Erythroblast (primary cell): ENCODE measurements at places on chromosomes 1 and 21.

GRCh38 chr1:81151206-81151605, 649.5 kb upstream of the ADGRL2 start:
- no peak for DNase-seq

GRCh38 chr1:174812656-174813055, 187.1 kb upstream of the CACYBP start:
- DNase-seq = no peak

GRCh38 chr1:58363585-58363984, 182.9 kb downstream of the OMA1 start:
- no peak for DNase-seq

DNA sequence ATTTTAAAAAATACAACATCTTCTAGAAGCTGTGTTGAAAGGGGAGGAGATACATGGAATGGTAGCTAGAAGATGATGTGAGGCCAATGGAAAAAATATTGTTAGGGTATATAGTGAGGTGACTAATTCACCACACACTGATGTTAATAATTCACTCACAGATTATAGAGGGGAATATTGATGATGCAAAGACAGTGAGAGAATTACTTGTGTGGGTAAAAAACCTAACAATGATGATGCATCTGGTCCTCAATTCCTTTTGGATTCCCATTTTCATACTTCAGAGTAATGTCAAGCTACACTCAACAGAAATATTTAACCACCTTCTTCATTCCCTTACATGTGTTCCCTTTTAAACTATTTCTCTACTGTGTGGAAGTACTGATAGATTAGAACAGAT, 169.5 kb upstream of the DPYD start:
- DNase-seq = no peak

DNA sequence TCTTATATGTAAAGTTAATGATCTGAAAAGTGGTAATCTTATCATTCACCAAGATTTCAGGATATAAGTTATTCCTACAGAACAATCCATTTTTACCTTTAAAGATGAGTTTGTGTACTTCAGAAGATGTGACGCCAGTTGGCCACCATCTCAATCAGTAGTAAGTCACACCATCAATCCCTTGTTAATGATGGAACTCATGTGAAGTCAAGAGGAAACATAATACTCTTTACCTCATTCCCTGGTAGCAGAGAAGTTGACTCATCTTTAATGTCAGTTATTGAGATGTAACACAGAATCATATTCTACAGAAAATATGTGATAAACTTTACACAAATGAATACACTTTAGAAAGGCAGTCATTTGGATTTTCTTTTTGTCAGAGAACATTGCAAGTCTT, 38.2 kb downstream of the MRPL39 start:
- no peak for DNase-seq

GRCh38 chr1:150765296-150765976, at the start of gene CTSS:
Gene CTSS (minus strand): TSS chr1:150765778. CDS start chr1:150764763, 1,015 bp downstream.
- DNase-seq = peak; percentile 13

DNA sequence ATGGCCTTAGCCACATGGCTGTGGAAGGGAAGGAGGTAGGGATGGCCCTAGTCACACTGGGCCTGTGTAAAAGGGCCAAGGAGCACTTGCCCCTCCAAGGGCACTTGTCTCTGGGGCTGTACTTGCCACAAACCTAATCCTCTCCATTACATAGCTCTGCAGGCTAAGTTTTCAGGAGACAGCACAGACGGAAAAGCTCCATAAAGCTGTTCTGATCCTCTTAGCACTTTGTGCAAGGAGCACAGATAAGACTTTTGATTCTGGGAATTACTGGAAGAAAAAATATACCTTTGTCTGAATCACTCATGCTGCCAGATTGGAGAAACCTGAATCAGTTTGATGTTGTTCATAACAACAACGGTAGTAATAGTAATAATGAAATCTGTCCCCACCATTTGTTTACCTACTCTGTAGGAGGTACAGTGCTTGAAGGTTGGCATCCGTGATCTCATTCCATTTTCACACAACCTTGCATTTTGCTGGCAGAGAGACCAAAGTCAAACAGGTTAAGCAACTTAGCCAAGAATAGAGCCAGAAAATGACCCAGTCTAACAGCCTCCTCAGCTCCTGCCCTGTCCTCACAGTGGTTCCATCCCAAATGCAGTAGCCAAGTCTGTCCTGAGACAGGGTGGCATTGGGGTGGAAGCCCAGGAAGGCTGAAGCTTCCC, 207.1 kb downstream of the ROR1 start:
- DNase-seq = no peak

DNA sequence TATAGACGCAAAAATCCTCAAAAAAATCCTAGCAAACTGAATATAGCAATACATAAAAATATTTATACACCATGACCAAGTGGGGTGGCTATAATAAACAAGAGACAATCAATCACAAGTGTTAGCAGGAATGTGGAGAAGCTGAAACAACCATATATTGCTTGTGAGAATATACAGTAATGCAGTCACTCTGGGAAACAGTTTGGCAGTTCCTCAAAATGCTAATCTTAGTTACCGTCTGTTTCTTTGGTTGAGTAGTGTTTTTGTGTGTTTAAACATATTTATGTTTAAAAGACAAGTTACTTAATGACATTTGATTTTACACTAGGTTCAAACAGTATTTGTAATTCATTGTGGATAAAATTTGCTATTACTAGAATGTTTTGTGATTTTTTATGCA, 792.0 kb downstream of the LTN1 start:
- DNase-seq = no peak

DNA sequence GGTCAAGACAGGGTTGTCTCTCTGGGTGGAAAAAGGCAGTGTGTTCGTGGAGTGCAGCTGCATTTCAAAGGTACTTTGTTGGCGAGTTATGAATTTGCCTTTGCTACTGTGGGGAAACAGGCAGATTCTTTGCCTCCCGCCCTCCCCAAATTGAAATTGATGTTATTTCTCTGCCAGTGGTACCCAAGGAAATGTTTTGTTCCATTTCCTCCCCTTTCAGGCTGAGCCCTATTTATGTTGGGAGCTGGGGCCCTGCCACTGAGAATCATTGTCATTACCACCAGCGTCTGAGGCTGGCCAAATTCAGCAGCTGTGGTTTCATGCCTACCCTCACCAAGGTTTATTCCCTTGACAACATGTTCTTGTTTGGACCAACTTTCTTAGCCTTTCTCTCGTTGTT, 48.5 kb upstream of the OLIG2 start:
- DNase-seq = no peak

DNA sequence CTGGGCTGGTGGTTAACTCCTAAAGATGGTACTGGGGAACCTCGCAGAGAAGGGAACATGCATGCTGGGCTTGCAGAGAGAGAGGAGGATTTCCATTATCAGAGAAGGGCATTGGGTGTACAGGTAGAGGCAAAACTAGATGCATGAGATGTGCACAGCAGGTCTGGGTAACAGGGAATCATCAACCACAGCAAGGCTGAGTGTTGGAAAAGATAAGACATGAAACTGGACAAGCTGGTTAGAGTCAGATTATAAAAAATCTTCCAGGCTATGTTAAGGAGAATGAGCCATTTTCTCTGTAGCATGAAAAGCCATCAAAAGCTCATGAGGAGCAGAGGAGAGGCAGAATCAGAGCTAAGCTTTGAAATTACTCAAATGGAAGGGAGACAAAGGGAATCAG, 147.8 kb downstream of the VAV3 start:
- DNase-seq = peak; percentile 47

GRCh38 chr1:156608036-156608674, 6.9 kb upstream of the GPATCH4 start:
- peak; percentile 68 for DNase-seq

GRCh38 chr1:55318116-55318817, 103.1 kb upstream of the USP24 start:
- DNase-seq = no peak

DNA sequence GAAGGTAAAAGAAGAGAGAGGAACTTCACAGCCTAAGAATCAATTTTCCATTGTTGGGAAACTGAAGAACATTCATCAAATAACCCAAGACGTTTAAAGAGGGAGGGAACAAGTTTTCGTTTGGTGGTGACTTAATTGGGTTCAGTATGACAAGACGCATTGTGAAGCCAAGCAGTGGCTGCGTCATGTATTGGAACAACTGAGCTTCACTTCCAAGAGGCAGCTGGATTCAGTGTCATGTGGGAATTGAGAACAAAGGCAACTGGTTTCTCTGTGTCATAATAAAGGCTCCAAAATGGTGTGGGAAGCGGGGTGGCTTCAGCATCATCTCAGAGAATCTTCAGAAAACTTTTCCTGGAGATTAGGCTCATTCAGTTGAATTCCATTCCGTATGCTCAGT, 29.8 kb upstream of the RC3H1 start:
- no peak for DNase-seq

- DNase-seq = no peak
Observed at GRCh38 chr1:196143602-196144342, 464.5 kb downstream of the KCNT2 start.

DNA sequence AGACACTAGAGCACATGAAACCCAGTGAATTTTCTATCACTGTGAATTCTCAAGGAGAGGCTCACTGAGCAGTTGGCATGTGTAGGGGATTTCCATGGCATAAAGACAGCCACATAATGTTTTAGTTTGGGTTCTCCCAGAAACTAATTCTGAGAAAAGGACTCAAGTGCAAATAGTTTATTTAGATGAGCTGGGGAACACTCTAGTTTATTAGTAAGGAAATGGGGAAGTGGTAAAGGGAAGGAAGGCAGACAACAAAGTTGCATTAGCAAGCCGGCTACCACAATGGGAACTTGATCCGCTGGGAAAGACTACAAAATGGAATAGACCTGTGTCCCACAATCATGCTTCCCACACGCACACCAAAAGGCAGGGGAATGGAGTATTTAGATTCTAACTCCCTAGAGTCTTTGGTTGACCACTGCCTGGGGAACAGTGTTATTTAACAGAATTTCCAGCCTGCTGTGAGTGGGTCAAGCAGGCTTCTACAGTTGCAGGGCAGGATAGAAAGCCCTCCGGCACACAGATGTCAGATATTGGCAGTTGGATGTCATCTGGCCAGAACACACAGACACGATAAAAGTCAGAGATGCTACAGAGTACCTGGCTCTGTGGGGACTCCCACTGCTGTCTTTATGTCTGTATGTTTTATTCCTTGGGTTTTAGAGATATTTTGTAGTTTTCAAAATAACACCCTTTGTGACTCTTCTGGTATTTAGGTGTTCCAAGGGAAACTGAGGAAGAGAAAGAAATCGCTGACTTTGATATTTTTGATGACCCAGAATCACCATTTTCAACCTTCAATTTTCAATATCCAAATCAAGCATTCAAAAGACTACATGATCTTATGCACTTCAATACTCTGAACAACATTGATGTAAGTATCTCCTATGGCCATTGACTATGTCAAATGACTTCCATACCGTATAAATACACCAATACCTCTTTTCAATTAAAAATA, 150.1 kb downstream of the PLA2G4A start:
- no peak for DNase-seq

- DNase-seq = no peak
Observed at GRCh38 chr1:19315378-19316198, 3.5 kb downstream of the SLC66A1 start.

GRCh38 chr1:200279810-200280411, 129.9 kb downstream of the ZNF281 start:
- peak; percentile 51 for DNase-seq

DNA sequence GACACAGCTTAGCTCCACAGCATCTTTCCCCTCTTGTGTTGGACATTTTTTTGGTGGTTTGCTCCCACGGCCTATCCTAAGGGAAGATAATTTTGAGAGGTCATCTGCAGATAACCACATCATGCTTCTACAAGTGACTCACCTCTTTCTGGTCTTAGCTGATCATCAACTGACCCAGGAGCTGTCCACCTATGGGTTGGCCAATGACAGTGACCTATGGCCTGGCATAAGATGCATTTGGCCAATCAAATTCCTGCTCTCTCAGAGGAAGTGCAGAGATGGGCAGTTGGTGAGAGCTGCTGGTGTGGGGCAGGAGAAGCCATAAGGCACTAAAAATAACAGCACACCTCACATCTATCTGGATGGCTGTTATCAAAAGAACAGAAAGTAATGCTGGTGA, 100.0 kb upstream of the CLDN14 start:
- DNase-seq = no peak

GRCh38 chr21:26593800-26594199, 20.7 kb upstream of the CYYR1 start:
- no peak for DNase-seq

- no peak for DNase-seq
Observed at GRCh38 chr1:61441723-61442262, 283.1 kb downstream of the TM2D1 start.
